ENCODE measurements at places on chromosomes 2 and 18.

GRCh38 chr18:51559902-51560287, 362.4 kb upstream of the MEX3C start:
- DNase-seq: no peak

DNA sequence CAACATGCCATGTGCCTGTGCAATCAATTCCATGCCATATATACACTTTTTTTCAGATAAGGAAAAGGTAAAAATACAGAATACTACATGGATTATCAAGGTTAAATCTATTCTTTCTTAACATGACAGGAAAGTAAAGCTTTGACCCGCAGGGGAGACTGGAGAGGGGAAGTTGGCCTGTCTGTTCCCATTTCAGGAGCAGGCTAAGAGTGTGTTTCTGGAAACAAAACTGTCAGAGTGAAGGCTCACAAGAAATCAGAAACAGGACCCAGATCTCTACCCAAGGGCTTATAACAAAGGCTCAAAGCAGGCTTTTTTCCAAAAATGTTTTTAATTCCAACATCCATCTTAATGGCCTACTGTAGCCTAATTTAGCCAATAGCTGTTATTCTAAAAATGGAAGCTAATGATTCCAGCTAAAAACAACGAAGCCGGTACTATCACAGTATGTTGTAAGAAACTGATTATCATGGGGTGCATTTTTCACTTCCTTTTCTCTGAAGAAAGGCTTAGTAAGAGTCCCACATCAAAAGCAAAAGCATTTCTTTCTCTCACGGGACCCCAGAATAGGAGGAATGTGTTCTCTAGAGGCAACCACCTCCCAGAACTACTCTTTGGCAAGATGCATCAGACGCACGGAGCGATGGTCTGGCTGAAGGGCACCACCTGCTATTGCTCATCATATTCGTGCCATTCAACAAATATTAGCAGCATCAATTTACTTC, 41.4 kb downstream of the FECH start:
- no peak for DNase-seq

GRCh38 chr2:36550006-36550405, 48.0 kb downstream of the FEZ2 start:
- no peak for DNase-seq

GRCh38 chr2:111535404-111535803, 348.6 kb downstream of the ANAPC1 start:
- no peak for DNase-seq

DNA sequence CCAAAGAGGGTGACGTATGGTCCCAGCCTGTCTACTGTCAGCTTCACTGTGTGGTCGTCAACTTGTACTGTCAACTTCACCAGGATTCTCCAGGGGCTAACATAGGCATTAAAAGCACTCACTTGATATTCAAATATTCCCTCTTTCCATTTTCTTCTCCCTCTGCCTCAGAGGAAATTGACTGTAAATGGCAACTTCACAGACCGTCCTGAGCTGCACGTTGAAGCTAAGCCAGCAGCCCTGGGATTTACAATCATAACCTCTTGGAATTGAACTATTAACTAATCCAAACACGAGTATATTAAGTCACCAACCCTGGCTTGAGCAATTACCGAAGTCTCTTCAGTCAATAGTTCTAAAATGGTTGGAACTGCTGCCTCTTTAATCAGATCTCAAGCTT, 38.5 kb downstream of the SLC4A3 start:
- DNase-seq: no peak
